Fibroblast of skin of right biceps (primary cell): ENCODE measurements at places on chromosomes 12 and 14.

DNA sequence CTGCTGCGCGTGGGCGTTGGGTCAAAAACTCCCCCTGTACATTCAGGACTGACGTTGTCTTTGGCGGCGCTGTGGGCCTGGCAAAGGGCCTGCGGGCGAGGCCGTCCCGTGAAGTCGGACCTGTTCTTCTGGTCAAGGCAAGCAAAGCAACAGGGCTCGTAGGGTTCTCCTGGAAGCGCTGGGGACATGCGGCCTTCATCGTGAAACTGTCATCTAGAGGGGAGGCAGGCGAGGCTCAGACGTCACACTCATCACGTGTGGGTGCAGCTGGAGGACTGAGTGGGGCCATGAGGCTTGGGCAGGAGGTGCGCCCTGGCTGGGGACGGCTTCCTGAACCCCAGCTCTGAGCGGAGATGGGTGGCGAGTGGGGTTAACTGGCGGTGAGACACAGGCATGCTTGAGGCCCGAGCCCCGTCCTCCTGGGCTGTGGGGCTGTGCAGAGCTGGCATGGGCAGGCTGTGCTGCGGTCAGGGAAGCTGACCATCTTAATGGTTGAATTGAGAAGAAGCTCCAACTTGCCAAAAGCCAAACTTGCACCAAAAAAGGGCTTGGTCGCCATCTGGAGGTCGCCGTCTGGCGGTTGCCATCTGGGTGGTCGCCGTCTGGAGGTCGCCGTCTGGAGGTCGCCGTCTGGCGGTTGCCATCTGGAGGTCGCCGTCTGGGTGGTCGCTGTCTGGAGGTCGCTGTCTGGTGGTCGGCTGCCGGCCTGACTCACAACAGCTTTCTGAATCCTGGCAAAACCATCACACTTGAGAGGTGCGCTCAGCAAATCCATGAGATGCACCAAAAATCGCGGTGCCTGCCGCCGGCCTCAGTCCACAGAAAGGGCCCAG lies 66.2 kb downstream of the NOC4L start:
- DNase-seq = no peak

GRCh38 chr14:81269100-81269978 lies 48.6 kb upstream of the GTF2A1 start:
- DNase-seq = peak; percentile 60

DNA sequence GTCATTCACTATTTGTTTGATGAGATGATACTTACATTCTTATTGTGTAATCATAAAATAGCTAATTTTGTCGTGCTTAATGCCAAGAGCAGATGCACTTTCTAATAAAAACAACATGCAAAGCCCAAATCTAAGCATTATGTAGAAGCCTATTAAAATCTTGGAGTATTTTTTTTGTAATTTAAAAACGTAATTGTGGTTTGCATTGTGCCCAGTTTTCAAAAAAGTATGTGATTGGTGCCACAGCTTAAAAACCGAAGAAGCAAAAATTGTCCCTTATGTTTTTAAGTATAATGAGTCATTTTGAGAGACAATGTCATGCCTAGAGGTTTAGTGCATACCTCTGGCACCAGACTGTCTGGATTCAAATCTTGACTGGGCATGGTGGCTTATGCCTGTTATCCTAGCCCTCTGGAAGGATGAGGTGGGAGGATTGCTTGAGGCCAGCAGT lies 464.8 kb upstream of the RGS6 start:
- peak; percentile 75 for DNase-seq

DNA sequence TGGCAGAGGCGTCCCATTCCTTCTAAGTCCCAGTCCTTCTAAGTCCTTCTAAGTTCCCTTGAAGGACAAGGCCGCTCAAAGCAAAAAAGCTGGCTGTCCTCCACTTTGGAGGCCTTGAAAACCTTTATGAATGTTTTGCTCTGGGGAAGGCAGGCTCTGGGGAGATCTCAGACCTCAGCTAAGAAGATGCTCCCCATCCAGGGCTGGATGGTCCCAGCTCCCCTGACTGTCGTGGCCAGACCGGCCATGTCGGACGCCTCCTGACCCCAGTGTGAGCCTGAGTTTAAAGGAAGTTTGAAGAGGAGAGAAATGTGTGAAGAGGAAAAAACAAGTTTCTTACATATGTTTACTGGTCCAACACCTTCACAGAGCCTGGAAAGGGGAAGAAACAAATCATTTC lies 5.9 kb downstream of the KRT84 start:
- no peak for DNase-seq

DNA sequence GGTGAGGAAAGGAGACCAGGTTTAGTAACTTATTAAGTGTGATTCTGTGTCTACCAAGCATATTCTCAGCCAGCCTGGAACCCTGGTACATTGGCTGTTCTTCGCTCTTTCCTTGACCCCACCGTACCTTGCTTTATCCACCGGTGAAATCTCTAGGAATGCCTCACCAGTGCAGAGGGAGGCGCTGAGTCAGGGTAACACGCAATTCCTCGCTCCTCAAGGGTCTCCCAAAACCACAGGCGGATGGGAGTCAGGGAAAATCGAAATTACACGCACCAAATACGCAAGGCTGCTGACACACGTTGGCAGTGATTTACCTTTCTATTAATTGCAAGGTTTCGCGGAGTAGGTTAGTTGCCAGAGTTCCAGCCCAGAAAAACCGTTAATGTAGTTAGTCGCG lies 845 bp downstream of the L3HYPDH start:
- DNase-seq = peak; percentile 90

DNA sequence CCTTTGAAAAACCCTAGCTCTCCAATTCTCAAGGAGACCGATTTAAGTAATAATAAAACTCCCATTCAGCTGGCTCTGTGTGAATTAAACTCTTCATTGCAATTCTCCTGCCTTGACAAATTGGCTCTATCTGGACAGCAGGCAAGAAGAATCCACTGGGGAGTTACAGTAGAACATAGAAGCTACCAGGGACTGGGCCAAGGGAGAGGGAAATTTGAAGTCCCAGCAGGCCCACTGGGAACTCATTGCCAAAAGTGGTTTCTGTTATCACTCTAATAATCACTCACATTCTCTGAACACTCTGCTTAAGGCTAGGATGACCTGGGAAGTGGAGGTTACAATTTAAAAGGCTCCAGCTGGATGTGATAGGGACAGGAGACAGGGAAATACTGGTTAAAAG lies 384.5 kb upstream of the CCDC196 start:
- no peak for DNase-seq

GRCh38 chr14:102362084-102362483 lies 606 bp downstream of the CINP start:
- DNase-seq = peak; percentile 28

DNA sequence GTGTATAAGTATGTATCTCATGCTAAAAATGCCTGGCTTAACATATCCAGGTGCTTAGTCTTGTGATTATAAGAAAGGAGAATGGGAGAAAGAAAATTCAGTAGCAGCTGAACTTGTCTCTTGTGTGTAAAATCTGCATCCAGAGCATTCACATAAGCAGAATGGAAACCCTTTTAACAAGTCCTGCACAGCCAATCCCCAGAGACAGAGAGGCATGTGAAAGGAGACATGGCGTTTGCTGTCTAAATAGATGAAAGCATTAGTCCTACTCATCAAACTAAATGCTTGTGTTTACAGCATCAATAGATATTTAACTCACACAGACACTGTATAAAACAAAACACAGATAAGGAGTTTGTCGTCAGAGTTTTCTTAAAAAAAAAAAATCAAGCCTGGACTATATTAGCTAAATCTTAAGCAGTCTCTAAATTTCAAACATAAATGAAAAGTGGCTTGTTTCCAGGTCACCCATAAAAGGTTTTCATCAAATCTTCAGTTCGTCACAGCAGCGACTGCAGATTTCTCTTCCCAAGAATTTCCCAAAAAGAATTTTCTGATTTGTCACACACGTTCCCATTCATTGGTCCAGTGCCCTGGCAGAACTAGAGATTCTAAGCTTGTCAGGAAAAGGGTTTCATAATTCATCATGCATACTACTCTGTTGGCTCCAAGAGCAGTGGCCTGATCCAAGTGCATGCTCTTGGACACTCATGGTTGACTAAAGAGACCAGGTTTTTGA lies 249.2 kb downstream of the BTG1 start:
- peak; percentile 9 for DNase-seq

DNA sequence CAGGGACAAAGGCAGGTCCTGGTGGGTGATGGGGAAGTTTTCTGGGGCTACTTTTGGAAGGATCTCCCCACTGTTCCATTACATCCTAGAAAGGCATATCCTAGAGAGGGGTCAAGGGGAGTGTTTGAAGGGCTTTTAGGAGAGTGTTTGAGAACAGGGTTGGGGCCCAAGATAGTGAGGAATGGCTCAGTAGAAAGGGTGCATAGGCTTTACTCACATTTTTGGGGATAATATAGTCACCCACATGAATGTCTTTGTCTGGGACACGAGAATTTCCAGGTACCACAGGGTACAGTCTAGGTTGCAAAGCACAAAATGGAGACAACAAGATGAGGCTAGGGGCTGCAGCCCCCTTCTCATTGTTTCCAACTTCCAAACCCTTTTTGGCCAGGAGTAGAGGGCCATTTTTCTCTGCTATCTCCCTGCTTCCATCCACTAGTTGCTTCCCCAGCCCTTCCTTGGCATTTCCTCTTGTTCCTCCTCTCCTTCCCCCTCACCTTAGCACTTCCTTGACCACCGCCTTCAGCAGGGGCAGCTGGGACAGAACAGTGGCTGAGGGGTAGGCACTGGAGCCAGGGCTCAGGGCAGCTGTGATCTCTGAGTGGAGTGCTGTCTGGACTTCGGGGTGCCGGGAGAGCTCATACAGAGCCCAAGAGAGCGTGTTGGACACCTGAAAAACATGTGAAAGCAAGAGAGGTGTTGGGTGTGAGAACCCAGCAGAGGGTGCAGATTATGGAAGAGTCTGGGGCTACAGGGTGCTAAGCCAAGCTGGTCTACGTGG lies 2.8 kb downstream of the CYP27B1 start:
- no peak for DNase-seq

- no peak for DNase-seq
Measured at GRCh38 chr14:22981876-22982476, 375 bp downstream of the AJUBA start.

GRCh38 chr12:56721721-56722120 lies 3.4 kb downstream of the NACA start:
- no peak for DNase-seq

GRCh38 chr14:73058922-73059673 lies 764 bp downstream of the RBM25 start:
- DNase-seq = peak; percentile 23

DNA sequence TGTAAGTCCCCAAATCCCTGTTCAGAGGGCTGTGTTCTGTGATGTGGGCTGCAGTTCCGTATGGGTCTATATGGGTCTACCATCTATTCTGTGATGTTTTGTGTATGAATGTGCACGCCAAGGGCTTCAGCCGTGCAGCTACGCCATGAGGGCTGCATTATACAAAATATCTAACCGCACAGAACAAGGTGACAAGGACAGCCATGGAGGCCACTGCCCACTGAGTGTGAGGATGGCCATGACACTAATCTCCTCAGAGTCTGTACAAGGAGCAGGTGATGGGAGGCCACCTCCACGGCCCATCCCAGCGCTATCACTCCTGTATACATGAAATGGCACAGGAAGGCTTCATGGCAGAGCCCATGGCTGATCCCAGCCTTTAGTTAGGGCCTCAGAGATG lies 102.0 kb downstream of the DICER1 start:
- no peak for DNase-seq

DNA sequence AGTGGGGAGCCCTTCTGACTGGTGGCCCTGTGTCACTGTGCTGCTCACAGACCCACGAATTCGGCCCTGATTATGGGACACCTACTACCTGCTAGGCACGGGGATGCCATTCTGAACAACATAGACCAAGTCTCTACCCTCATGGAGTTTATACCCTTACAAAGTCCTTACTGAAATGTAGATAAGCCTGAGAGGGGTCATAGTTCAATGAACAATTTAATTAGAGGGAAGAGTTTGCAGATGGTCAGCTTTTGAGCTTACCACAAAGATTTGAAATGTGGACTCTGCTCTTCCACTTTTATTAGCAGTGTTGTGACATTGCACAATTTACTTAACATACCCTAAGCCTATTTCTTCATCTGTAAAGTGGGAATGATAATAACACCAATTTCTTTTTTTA lies 161.1 kb downstream of the MYRFL start:
- DNase-seq = no peak

GRCh38 chr14:69034612-69035262 lies 55.6 kb upstream of the ACTN1 start:
- peak; percentile 78 for DNase-seq

DNA sequence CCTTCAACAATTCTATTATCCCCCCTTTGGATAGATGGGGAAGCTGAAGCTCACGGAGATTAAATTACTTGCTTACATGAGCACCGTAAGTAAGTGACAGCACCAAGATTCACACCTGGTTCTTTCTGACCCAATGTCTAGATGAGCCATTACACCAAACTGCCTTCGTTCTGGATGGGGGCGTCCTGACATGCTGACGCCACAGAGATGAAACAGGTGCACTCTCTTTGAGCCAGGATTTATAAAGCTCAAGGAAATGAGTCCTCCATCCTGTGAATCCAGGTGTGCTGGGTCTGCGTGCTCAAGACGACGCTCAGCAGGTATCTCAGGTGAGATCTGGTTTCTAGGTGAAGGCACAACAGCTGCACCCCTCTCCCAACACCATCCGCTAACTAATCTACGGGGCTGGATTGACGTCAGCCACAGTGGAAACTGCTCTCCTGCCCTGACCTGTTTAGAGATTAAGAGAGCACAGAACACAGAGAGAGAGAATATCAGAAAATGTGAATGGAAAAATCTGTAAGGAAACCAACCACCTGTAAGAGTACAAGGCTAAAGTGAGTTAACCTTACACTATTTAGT lies 61.6 kb downstream of the KSR2 start:
- no peak for DNase-seq

- no peak for DNase-seq
Measured at GRCh38 chr14:32189811-32190210, 12.0 kb upstream of the RNU6-7 start.

DNA sequence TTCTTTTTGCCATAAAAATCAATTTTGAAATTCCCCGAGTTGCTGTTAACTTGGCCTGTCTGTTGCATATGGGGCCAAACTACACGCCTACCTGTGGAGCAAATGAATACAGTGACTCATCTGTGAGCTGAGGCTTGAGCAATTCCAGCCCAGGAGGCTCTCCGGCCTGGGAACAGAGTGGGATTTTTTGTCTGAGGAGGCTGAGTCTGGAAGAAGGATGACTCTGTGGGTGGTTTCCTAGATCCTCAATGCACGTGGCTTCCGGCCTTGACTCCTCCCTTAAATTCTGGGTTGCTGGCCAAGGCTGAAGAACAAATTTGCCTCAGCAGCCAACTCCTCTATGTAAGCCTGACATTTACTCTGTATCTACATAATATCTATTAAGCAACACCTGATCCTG lies 124.1 kb downstream of the SSPN start:
- DNase-seq = peak; percentile 82

DNA sequence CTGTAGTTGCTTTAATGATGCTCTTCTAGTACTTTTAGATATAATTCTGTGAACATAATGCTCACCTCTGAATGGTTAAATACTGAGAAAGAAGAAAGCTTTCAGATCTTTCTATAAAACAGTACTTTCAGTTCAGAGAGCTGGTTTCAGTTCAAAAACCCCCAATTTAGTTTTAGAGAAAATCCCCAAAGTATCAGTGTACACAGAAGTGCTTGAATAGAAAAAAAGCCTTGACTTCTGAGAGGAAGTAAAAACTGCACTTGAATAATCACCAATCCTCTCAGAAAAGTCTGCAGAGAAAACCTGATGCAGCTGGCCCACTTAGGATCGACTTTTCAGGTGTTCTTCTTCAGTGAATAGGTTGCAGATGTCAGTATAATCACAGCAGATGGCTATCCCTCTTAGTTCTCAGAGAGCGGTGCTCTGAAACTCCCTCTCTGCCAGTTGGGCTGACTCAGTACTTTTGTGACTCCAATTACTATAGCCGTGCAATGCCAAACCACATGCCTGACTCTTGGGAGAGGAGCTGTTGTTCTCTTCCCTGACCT lies 616.3 kb downstream of the LRFN5 start:
- peak; percentile 77 for DNase-seq
